ENCODE measurements at places on chromosomes 5 and 9.

GRCh38 chr5:92907938-92908606 is 672.9 kb downstream of the NR2F1-AS1 start:
- no peak for DNase-seq

GRCh38 chr9:78707481-78707991 is 410.6 kb downstream of the PSAT1 start:
- no peak for DNase-seq

DNA sequence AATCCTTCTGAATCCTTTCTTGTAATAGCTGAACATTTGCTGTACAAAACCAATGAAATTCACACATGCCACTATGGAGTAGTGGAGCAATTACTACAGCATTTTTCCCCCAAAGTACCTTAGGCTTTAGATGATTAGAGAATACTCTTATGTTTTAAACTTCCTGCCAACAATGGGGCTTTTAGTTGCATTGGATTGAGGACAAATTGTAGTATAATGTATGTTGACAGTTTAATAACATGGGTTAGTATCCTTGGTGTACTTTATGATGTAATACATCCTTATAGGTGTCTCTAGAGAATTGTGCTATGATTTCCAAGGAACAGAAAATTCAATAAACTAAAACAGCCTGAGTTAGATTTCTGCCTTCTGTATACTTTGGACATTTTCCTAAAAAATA is 422.7 kb upstream of the GRAMD2B start:
- no peak for DNase-seq

DNA sequence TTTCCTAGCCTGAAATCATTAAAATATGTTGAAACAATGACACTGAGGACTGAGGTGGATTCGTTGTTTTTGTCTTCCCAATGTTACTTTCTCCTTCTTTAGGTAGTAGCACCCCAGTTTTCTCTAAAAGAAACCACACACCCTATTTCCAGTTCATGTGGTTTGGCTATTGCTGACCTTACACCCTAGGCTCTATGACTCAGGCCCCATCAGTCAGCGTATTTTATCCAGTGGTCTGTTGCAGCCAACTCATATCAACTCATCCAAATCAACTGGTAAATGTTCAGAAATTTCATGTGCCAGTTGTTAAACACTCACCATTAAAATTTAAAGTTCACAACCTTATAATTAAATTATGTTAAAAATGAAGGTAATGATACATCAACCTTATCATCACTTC is 44.6 kb upstream of the NFIB start:
- DNase-seq, result no peak

DNA sequence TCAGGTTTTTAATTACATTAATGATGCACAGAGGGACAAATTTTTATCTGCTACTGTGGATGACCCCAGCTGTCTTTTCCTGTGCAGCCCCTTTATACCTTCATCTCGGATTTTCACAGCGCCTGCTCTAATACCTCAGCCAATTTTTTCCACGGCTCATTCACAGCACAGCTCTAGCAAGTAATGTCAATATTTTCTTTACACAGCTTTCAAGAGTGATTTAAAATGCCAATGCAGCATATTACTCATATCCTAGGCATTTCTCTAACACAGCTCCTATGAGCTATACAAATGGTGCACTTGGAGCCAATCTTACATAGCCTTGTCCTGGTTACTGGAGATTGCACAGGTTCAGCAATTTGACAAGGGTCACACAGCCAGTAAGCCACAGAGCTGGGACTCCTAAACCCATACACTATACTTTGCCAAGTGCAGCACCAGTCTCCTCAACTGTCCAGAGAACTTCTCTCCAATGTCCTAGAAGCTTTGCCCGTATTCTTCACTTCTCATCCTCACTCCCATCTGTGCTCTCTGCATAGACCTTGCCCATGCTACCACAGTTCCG is 661.8 kb downstream of the DTWD2 start:
- DNase-seq, result no peak

DNA sequence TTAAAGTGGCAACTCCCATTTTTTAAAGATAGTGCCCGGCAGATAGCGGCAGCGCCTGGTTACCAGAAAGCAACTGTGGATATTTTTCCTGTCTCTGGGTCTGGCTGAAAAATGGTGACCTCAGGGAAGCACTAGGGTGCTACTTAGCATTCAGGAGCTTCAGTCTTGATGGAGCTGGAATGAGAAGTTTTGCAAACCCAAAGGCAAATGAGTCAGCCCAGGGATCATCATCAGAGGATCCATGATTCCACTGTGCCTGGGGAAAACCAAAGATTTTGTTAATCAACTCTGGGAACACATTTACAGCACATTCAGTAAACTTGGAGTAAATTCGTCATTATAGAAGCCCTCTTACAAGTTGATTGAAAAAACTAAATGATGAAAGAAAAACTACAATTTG is 26.7 kb downstream of the F2R start:
- DNase-seq, result no peak

- no peak for DNase-seq
Observed at GRCh38 chr5:79834754-79835714, 145.4 kb downstream of the CMYA5 start.

DNA sequence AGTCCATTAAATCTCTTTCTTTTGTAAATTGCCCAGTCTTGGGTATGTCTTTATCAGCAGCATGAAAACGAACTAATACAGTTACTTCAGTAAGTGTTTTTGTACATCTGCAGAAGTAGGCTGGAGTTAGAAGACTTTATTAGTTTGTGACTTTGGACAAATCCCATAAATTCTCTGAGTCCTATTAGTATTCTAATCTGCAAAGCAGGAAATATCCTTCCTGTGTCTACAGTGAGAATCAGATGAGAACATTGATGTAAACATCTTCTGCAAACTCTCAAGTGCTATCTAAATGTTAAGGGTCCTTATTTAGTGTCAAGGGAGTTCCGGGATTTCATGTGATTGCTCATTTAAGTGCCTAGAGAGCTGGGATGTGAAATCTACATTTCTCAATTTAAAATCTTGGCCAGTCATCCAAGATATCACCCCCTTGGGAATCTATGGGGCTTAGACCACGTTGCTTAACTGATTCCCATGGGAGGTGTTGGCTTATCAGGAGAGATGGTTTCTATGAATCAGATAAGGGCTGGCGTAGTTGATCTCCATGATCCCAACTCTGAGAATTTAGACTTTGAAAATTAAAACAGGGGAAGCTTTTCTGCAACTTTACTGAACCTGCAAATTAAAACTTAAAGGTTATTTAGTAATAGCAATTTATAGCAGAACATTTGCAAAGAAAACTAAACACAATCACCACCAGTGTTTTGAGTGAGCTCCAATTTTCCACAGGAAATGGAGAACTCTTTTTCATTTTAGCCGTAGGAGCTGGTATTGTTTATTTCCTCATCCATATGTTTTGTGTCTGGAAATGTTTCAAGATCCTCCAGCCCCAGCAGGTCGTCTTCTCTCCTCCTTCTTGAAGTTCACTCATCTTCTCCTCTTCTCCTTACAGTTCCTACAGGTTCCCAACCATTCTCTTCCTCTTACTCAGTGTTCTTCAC is 241.6 kb upstream of the CD180 start:
- DNase-seq, result no peak
